IMR-90 (cell line): ENCODE measurements at places on chromosomes 5 and 9. TPM values are rescaled to one million over a fixed set of nuclear protein-coding genes. Genes with fewer than 3 reads are reported as not detected.
A peak's percentile ranks its signal among the peaks of the same experiment; 100 is the strongest.

STPG3 gene
- total RNA-seq = not detected in 2 replicates

USP20 gene
- 3.8 and 4.4 TPM in 2 replicates for total RNA-seq

FOXD1 gene
- total RNA-seq = 3.2 and 6.4 TPM in 2 replicates

C5orf52 gene
- not detected in 2 replicates for total RNA-seq

IGFBPL1 gene
- under 0.01 TPM in 1 of 2 replicates, not detected in the other for total RNA-seq

TXNDC8 gene
- not detected in 2 replicates for total RNA-seq

CSF1R gene
- under 0.01 and 0.36 TPM in 2 replicates for total RNA-seq

GRCh38 chr5:151675611-151676313 lies 11.0 kb downstream of the SPARC start:
- peaks cover 75% of the 10 kb centered on the region for H3K36me3 ChIP-seq
- H3K27me3 ChIP-seq = no peaks in the 10 kb centered on the region
- H3K4me1 ChIP-seq = peaks cover 64% of the 10 kb centered on the region
- peak overlapping the region; percentile 83 for H3K27ac ChIP-seq

DNA sequence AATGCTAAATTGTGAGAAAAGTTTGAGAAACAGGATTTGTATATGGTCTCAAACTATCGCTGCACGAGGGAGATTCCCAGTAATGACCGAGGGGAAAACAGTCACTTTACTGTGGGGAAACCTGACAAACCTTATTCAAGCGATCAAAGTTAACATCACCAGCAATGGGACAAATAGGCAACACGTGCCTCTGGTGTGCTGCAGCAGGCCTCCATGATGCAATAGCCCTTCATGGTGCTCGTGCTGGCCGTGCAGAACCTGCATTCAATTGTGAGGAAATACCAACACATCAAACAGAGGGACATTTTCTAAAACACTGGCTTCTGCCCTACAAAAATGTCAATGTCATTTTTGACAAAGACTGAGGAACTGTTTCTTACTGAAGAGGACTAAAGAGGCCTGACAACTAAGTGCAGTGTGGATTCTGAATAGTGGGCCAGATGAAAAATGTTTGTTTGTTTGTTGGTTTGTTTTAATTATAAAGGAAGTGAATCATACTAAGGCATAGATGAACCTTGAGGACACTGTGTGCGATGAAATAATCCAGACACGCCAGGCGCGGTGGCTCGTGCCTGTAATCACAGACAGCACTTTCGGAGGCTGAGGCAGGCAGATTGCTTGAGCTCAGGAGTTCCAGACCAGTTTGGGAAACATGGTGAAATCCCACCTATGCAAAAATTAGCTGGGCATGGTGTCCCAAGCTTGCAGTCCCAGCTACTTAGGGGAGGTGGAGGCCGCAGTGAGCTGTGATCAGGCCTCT lies 17.6 kb upstream of the MARCHF6 start:
- peaks cover 8% of the 10 kb centered on the region; the same call in 1 of the 2 replicates for H3K4me1 ChIP-seq
- H3K27me3 ChIP-seq = peaks cover 7% of the 10 kb centered on the region; the same call in 1 of the 2 replicates
- no peak for DNase-seq
- H3K27ac ChIP-seq = no peak overlapping the region
- no peak overlapping the region for H3K4me3 ChIP-seq

DNA sequence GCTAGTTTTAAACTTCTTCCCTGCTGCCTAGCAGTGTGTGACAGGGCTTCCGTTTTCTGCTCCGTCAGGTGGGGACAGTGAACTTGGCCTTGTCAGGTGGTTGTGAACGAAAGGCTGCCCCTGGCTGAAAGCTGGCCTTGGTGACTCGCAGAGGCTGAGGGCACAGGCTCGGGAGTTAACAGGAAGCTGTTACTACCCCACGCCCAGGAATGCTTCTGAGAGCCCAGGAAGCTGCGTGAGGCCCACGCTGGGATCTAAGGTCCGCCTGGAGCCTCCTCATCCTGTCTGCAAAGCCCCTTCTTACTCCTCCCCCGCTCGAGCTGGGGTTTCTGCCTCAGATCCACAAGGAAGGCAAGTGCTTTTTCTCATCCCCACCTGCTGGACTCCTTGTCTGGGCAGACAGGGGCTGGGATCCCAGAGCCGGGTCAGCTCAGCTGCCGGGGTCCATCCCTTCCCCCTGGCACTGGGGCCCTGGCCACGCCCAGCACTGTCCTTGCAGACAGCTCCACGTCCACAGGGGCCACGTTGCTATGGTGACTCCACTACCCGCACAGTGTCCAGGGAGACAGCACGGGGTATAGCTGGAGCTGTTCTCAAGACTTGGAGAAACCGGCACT lies 124.7 kb upstream of the TBC1D2 start:
- no peaks in the 10 kb centered on the region for H3K36me3 ChIP-seq
- no peak overlapping the region for H3K4me3 ChIP-seq
- no peaks in the 10 kb centered on the region for H3K27me3 ChIP-seq
- peak overlapping the region; percentile 68; the same call in 1 of the 2 replicates for H3K27ac ChIP-seq
- H3K4me1 ChIP-seq = peaks cover 10% of the 10 kb centered on the region

DNA sequence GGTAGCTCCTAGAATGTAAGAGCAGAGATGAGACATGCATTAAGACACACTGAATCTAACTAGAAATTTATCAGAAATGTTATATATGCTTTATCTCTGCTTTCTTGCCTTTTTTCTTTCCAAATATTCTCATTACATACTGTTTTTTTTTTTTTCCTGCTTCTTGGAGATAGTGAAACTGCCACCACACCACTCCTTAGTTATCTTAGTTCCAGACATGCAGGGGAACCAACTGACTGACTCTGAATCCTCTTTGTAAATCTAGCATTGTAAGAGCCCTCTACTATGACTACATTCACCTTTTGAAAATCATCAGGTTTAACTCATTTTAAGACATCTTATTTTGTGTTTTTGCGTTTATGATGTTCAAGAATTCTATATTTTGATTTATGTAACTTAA lies 181.3 kb upstream of the ST8SIA4 start:
- H3K27ac ChIP-seq = no peak overlapping the region
- H3K36me3 ChIP-seq = no peaks in the 10 kb centered on the region
- no peak overlapping the region for H3K4me3 ChIP-seq
- H3K27me3 ChIP-seq = no peaks in the 10 kb centered on the region
- no peaks in the 10 kb centered on the region for H3K4me1 ChIP-seq

- H3K4me1 ChIP-seq = no peaks in the 10 kb centered on the region
- H3K27ac ChIP-seq = no peak overlapping the region
- no peak for DNase-seq
- H3K4me3 ChIP-seq = no peak overlapping the region
- no peaks in the 10 kb centered on the region for H3K36me3 ChIP-seq
- no peaks in the 10 kb centered on the region for H3K27me3 ChIP-seq
These were observed 147.9 kb downstream of the ASTN2 start for GRCh38 chr9:117266855-117267497.

GRCh38 chr9:99071313-99072039 lies 33.4 kb upstream of the TGFBR1 start:
- H3K27ac ChIP-seq = no peak overlapping the region
- no peak overlapping the region for H3K4me3 ChIP-seq
- H3K36me3 ChIP-seq = peaks cover 27% of the 10 kb centered on the region; the same call in 1 of the 2 replicates
- H3K27me3 ChIP-seq = no peaks in the 10 kb centered on the region
- DNase-seq = peak; percentile 48

DNA sequence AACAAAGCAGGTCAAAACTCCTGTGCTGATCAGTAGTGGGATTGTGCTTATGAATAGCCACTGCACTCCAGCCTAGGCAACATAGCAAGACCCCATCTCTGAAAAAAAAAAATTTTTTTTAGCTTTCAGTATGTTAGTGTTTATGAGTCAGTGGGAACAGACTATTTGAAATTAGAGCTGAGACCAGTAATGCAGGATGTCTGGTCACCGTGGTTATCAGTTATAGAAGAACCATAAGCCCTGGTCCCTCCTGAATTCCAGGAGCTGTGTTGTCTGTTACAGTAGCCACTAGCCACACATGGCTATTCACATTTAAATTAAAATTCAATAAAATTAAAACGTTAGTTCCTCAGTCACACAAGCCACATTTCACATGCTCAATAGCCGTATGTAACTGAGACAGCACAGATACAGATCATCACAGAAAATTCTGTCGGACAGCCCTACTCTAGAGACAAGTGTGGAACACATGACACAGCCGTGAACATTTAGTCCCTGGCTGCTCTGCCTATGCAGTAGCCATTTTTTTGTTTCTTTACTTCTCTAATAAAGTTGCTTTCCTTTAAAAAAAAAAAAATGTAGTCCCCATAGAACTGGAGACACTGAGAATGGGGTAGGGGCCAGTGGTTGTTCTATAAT lies 96.1 kb upstream of the SAP30L start:
- no peak overlapping the region for H3K27ac ChIP-seq
- H3K4me3 ChIP-seq = no peak overlapping the region
- H3K4me1 ChIP-seq = peaks cover 8% of the 10 kb centered on the region
- no peaks in the 10 kb centered on the region for H3K36me3 ChIP-seq

GRCh38 chr9:5384436-5384835 lies 44.8 kb upstream of the RLN1 start:
- peaks cover 3% of the 10 kb centered on the region; the same call in 1 of the 2 replicates for H3K4me1 ChIP-seq
- no peak for DNase-seq
- H3K27me3 ChIP-seq = no peaks in the 10 kb centered on the region
- H3K4me3 ChIP-seq = no peak overlapping the region
- no peaks in the 10 kb centered on the region for H3K36me3 ChIP-seq

GRCh38 chr9:99128133-99128406 lies 23.2 kb downstream of the TGFBR1 start:
- H3K4me3 ChIP-seq = no peak overlapping the region
- H3K4me1 ChIP-seq = peaks cover 17% of the 10 kb centered on the region
- no peaks in the 10 kb centered on the region for H3K27me3 ChIP-seq
- no peak overlapping the region for H3K27ac ChIP-seq
- DNase-seq = no peak

DNA sequence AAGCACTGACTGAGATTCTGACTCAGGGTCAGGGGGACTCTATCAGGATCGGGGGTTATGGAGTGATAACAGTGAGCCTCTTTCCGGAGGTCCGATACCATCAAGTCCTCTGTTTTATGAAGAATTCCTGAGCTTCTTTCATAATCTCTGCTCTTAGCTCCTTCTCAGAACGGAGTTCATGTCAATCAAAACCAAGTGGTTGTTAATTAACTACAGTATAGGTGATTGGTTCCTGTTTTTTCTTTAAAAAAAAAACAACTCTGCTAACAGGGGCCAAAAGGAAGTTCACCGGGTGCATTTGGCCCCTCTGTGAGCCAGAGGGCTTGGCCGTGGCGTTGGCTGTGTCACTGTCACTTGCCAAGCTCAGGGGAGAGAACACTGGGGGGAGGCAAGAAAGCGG lies 4.0 kb downstream of the GFI1B start:
- H3K36me3 ChIP-seq = no peaks in the 10 kb centered on the region
- no peak overlapping the region for H3K4me3 ChIP-seq
- H3K27ac ChIP-seq = no peak overlapping the region
- DNase-seq = no peak
- no peaks in the 10 kb centered on the region for H3K4me1 ChIP-seq
- H3K27me3 ChIP-seq = peaks cover 81% of the 10 kb centered on the region

DNA sequence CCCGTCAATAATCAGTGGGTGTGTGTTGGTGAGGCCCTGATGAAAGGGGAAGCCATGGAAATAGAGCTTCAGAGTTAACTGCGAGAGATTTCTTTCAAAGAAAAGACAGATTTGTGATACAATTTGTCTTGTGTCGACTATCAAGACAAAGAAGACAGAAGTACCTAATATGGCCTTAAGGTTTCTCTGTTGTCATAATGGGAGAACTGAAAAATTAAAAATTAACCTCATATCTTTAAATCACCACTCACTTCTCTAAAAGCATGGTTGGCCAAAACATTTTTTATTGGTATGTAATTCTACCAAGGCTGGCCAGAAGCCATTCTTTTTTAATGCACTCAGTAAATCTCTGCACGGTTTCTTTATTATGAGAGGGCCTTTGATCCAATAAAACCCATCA lies 282.9 kb upstream of the WWC1 start:
- no peak overlapping the region for H3K27ac ChIP-seq
- DNase-seq = no peak
- H3K36me3 ChIP-seq = no peaks in the 10 kb centered on the region

- peaks cover 2% of the 10 kb centered on the region; the same call in 1 of the 2 replicates for H3K27me3 ChIP-seq
- no peak for DNase-seq
- no peak overlapping the region for H3K4me3 ChIP-seq
- H3K36me3 ChIP-seq = no peaks in the 10 kb centered on the region
- H3K27ac ChIP-seq = no peak overlapping the region
These were observed 36.1 kb downstream of the FGF18 start for GRCh38 chr5:171455522-171455921.

DNA sequence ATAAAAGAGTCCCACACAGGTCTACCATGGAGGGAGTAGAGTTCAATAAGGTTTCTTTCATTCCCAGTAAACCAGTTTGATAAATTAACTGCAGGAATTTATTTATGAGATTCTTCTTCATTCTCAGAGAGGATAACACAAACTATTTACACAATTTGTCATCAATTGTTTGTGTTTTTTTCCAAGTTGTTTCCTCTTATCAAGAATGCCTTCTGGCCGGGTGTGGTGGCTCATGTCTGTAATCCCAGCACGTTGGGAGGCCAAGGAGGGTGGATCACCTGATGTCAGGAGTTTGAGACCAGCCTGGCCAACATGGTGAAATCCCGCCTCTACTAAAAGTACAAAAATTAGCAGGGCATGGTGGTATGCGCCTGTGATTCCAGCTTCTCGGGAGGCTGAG lies 216.7 kb downstream of the MLLT3 start:
- no peak overlapping the region for H3K27ac ChIP-seq
- H3K27me3 ChIP-seq = no peaks in the 10 kb centered on the region
- H3K4me1 ChIP-seq = no peaks in the 10 kb centered on the region
- DNase-seq = no peak

GRCh38 chr5:160315968-160316367 lies 3.6 kb upstream of the CCNJL start:
- H3K4me1 ChIP-seq = peaks cover 2% of the 10 kb centered on the region; the same call in 1 of the 2 replicates
- H3K36me3 ChIP-seq = no peaks in the 10 kb centered on the region
- peaks cover 11% of the 10 kb centered on the region for H3K27me3 ChIP-seq
- H3K27ac ChIP-seq = no peak overlapping the region

DNA sequence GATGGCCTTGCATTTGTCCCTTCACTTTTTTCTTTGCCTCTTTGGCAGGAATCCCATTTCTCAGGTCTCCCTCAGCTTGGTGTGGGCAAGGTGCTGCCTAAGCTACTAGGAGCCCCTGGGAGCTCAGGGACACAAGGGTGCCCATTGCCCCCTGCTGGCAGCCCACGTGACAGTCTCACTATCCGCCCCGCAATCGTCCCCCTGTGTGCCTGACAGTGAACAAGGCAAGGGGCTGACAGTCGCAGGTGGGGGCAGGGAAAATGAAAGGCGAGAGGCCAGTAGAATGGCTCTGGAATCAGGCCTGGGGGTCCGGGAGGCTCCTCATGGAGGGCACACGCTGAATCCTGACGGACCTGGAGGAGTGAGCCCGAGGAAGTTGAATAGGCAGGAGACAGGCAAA lies 2.0 kb upstream of the PCDH12 start:
- no peaks in the 10 kb centered on the region for H3K4me1 ChIP-seq
- no peak overlapping the region for H3K27ac ChIP-seq
- no peaks in the 10 kb centered on the region for H3K36me3 ChIP-seq
- H3K4me3 ChIP-seq = no peak overlapping the region
- H3K27me3 ChIP-seq = peaks cover 4% of the 10 kb centered on the region; the same call in 1 of the 2 replicates

- peaks cover 4% of the 10 kb centered on the region; the same call in 1 of the 2 replicates for H3K4me1 ChIP-seq
- H3K36me3 ChIP-seq = no peaks in the 10 kb centered on the region
- H3K4me3 ChIP-seq = no peak overlapping the region
These were observed 507.8 kb upstream of the MPDZ start for GRCh38 chr9:13787234-13787833.

DNA sequence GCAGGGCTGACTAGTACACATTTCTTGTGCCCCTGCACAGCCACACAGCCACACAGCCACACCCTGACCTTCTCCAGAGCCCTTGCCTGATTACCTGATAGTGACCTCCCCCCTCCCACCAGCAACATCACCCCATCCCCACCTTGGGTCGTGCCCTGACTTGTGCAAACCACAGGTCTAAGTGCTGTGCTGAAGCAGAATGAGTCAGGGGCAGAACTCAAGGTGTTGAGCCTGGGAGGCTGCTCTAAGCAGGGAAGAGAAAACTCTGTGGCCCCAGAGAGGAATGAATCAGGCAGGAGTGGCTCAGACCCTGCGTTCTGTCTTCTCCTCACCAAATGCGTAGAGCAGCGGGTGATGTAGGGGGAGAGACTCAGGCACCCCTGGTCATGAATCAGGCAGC lies 24.3 kb upstream of the FAT2 start:
- no peaks in the 10 kb centered on the region for H3K36me3 ChIP-seq
- no peaks in the 10 kb centered on the region for H3K4me1 ChIP-seq
- no peak overlapping the region for H3K4me3 ChIP-seq
- DNase-seq = no peak
